ENCODE measurements at places on chromosomes 11 and 22.

DNA sequence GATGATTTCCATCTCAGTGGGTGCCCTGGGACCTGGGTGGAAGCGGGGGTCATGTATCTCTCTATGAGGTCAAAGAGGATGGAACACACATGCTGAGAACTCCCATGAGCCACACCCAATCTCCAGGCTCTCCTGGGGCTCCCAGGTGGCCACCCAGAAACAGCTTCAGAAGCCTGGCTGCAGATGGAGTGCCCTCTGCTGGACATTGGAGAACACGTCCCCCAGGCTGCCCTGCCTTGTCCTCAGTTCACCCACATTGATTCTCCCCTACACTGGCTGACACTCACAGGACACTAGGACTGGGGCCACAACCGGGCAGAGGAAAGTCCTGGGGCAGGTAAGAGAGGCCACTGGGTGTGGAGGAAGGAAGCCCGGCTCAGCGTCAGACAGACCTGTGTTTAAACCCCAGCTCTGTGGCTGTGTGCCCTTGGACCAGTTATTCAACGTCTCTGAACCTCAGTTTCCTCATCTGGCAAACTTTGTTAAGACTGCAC, 4.5 kb upstream of the NOL12 start:
- DNase-seq: peak; percentile 81

- DNase-seq: no peak
These were observed 1388.1 kb downstream of the FAM181B start for GRCh38 chr11:81345609-81346008.

- DNase-seq: no peak
These were observed 4.7 kb downstream of the PLAAT3 start for GRCh38 chr11:63609536-63609935.

DNA sequence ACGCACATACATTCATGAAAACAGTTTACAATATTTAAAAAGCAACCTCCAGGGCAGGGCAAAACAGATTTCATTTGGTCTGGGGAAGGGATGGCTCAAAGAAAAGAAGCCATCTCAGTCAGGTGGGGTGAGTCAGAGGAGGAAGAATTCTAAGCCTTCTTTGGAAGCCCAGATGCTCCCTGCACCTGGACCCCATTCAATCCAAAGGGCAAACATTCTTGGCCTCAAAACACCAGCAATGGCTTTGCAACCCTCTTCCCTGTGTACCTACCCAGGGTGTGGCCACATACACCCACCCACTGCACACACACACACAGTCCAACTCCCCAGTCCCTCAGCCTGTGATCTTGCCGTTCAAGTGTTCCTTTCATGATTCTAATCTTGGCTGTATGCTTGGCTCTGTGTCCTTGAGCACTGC, 2.0 kb downstream of the KCNE3 start:
- no peak for DNase-seq

- DNase-seq: no peak
These were observed 3.4 kb upstream of the APOA1 start for GRCh38 chr11:116840746-116841296.

- peak; percentile 94 for DNase-seq
These were observed 13.6 kb downstream of the RNF185 start for GRCh38 chr22:31173386-31174145.

DNA sequence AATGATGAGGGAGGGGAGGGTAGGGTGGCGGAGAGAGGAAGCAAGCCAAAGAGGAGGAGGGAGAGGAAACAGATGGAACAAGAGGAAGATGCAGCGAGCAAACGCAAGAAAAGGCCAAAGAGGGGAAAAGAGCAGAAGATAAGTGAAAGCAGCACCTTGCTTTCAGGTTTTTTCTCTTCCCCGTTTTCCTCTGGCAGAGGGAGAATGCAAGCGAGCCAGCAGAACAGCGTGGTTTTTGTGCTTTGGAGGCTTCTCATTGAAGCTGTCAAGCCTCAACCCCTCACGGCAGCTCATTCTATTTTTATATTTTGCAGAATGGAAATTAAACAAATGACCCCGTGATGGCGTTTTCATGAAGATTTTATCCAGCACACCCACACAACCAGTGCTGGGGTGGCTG, 67.1 kb upstream of the GRAMD1B start:
- no peak for DNase-seq

DNA sequence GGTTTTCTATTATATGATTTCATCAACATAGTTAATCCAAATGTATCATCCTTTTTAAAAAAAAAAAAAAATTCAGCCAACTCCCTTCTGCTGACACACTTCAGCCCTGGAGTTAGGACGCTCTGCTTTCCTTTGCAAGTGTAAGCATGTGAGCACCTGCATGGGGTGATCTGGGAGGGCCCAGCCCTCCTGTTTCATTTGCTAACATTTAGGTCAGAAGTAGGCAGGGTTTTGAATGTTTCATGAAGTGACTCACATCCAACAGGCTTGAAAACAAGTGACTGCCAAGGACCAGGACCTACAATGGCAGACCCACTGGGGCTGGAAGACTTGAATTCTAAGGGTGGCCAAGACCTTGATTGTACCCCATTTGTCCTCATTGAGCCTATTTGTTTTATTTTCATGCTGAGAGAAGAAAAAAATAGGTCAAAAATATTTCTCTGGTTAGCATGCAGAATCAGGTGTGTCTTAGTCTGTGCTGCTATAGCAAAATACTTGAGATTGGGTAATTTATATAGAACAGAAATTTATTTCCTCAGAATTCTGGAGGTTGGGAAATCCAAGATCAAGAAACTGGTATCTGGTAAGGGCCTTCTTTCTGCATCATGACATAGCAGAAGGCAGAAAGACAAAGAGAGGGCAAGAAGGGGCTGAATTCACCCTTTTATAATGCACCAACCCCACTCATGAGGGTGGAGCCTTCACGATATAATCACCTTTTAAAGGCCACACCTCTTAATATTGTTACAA, 137.6 kb downstream of the CD44 start:
- DNase-seq: peak; percentile 40

- DNase-seq: peak; percentile 77
These were observed 4.2 kb upstream of the LIF start for GRCh38 chr22:30250661-30251267.

DNA sequence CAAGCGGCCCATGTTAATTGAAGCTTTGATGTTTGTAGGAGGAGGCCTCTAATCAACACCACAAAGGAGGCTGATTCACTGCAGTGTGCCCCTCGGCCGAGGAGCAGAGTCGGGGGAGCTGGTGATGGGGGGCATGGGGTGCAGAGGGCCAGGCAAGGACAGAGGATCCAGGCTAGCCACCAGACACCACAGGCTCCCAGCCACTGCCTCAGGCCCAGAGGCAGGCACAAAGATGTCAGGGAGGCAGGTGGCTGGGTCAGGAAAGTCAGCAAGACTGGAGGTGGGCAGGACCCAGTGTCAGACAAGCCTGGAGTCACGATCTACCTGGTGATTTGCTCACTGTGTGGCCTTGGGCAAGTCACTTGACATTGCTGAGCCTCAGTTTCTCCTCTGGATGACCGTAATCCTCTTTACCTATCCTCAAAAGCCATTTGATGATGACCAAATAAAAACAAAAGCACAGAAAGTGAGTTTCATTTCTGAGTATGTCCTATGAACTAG, 121.0 kb downstream of the BUD13 start:
- no peak for DNase-seq

GRCh38 chr11:76839311-76839710, 21.4 kb upstream of the ACER3 start:
- DNase-seq: no peak

DNA sequence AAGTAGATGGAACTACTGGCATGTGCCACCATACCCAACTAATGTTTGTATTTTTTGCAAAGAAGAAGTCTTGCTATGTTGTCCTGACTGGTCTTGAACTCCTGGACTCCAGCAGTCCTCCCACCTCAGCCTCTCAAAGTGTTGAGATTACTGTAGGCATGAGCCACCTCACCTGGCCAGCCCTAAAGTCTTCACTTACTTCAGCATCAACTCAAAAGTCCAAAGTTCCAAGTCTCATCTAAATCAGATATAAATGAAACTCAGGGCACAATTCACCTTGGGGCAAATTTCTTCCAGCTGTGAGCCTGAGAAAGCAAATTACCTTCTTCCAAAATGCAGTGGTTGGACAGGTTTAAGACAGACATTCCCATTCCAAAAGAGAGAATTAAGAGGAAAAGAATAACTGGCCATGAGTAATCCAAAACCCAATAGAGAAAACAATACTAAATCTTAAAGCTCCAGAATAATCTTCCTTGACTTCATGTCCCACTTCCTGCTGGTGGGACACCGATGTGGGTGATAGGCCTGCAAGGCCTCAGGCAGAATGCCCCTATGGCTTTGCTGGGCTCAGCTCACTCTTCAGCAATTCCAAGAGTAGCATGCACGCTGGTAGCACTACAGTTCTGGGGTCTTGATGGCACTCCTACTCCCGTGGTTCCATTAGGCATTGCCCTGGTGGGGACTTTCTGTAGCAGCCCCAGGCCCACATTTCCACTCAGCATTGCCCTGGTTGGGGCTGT, 50.3 kb downstream of the TUG1 start:
- no peak for DNase-seq

- DNase-seq: no peak
These were observed 164.4 kb upstream of the DDI1 start for GRCh38 chr11:103871923-103872551.

DNA sequence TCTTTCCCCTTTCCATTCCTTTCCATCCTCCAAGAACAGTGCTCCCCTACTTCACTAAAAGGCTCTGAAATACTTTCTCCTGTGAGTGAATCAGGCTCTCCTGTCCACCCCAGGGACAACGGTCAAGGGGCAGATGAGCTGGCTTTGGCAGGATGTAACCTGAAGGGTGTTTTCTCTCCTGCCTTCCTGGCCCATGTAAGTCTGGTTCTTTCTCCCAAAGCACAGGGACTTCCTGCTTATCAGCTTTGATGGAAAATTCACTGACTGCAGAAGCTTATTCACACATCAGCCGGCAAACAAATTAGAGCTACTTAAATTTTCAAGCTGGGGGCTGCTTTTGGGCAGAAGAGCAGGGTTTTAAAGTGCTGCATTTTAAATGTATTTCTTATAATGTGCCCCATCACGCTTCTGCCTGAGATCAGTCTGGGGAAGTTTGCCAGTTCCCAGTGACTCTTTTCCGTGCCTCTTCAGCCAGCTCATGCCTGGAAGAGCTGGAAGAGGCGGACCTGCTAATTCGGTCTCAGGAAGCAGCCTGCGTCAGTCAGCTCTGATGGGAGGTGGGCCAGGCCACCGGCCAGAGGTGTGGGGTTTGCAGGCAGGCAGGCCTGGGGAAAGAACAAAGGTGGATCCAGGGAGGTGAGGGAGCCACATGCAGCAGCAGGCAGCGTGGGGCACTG, 140.4 kb upstream of the TBCEL start:
- peak; percentile 15 for DNase-seq

GRCh38 chr11:1728301-1728700, 22.1 kb downstream of the IFITM10 start:
- DNase-seq: no peak

DNA sequence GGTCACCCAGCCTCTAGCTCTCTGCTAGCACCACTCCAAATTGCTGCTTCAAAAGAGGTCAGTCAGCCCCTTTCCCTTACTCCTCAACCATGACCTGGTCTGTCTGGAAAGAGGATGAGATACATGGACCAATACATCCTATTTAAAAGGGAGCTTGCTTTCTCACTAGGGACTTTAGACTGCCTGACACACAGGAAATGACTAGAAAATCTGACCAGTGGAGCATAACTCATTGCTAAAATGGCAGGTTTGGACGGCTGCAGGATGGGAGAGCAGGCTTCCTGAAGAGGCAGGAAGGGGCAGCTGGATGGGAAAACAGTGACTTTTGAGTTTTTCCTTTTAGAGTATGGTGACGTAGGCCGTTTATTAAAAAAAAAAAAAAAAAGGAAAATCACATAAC, 25.3 kb downstream of the STIM1 start:
- peak; percentile 42 for DNase-seq

DNA sequence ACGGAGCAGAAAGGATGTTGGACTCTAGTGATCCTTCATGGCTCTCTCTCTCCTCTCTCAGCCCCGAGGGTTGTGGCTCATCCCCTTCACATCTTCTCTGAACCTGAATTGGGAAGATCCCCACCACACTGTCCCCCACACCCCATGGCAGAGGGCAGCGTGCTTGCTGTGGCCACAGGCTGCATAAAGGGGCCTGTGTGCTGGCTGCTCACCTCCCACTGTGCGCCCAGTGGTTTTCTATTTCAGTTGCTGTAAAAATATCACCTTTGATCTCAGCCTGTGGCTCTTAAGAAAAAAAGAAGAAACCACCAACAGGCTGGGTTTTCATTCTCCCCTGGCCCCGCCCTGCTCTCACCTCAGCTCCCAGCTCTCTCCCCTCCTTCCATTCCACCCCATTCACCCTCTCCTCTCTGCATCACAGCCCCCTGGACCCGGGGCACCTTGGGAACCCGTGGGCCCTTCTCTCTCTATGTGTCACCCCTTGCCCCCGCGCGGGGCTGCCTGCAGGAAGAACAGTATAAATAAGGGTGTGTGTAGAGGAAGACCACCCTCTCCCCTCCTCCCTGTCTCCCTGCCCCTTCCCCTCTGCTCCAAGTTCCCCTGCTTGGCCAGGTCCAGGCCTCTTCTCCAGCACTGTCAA, 25.8 kb upstream of the WNT11 start:
- no peak for DNase-seq

- no peak for DNase-seq
These were observed 1.2 kb downstream of the SIK3 start for GRCh38 chr11:117097014-117097388.

DNA sequence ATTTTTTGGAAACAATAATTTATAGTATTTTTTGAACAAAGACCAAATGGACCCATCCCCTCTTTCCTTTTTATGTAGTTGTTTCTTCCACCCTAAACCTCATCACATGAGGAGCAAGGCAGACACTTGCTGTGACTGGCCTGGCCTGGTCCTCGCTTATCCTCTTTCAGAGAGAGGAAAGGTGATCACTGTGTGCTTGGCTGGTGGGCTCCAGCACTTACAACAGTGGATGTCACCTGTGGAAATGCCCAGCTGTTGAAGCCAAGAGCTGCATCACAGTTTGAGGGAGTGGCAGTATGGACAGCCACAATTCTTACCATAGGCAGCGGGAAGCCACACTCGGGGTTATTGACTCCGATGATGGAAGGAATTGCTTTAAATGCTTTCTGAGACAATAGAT, 185.7 kb downstream of the BCR start:
- DNase-seq: no peak

GRCh38 chr11:81959341-81959740, 774.3 kb downstream of the FAM181B start:
- DNase-seq: no peak

DNA sequence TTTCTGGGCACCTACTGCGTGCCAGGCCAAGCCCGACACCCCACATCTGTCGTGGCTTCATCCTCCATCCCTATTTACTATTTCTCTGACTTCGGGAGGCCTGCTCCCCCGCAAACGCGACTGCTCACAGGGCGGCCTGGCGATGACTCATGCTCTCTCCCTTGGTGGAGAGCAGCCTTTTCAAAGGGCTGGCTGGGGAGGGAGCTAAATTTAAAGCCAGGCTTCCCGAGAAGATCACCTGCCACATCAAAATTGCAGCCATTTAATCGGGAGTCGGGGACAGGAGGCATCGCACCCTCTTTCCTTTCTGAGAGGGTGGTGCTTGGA, 24.9 kb upstream of the SHISAL1 start:
- peak; percentile 47 for DNase-seq

- DNase-seq: no peak
These were observed 103.9 kb downstream of the DBX1 start for GRCh38 chr11:20056109-20056949.

Data from iris pigment epithelial cell (primary cell).